ENCODE measurements at places on chromosomes 13 and 19. TPM values are rescaled to one million over a fixed set of nuclear protein-coding genes. Genes with fewer than 3 reads are reported as not detected.

- peaks cover 51% of the 10 kb centered on the region for H3K36me3 ChIP-seq
- H3K27me3 ChIP-seq = no peaks in the 10 kb centered on the region
- H3K4me1 ChIP-seq = peaks cover 35% of the 10 kb centered on the region
- no peak overlapping the region for H3K27ac ChIP-seq
- no peak overlapping the region for H3K4me3 ChIP-seq
Observed at GRCh38 chr19:2275588-2276428, 6.2 kb downstream of the PEAK3 start.

The VSTM1 gene
- 0.09 TPM for polyA plus RNA-seq

The EPS8L1 gene
- 21.0 TPM for polyA plus RNA-seq

The SIGLEC12 gene
- polyA plus RNA-seq = 2.0 TPM

DNA sequence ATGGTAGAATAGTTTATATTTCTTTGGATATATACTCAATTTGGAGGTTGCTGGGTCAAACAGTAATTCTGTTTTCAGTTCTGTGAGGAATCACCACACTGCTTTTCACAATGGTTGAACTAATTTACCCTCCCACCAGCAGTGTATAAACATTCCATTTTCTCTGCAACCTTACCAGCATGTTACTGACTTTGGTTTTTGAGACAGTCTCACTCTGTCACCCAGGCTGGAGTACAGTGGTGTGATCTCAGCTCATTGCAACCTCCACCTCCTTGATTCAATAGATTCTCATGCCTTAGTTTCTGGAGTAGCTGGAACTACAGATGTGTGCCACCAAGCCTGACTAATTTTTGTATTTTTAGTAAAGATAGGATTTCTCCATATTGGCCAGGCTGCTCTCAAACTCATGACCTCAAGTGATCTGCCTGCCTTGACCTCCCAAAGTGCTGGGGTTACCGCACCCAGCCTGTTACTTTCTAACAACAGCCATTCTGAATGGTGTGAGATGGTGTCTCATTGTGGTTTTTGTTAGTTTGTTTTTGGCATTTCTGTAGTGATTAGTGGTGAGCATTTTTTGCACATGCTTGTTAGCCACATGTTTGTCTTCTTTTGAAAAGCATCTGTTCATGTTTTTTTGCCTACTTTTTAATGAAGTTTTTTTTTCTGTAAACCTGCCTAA, 12.5 kb downstream of the ZNF714 start:
- H3K4me3 ChIP-seq = no peak overlapping the region
- H3K4me1 ChIP-seq = no peaks in the 10 kb centered on the region
- H3K27me3 ChIP-seq = no peaks in the 10 kb centered on the region
- no peak overlapping the region for H3K27ac ChIP-seq
- peaks cover 6% of the 10 kb centered on the region for H3K36me3 ChIP-seq

DNA sequence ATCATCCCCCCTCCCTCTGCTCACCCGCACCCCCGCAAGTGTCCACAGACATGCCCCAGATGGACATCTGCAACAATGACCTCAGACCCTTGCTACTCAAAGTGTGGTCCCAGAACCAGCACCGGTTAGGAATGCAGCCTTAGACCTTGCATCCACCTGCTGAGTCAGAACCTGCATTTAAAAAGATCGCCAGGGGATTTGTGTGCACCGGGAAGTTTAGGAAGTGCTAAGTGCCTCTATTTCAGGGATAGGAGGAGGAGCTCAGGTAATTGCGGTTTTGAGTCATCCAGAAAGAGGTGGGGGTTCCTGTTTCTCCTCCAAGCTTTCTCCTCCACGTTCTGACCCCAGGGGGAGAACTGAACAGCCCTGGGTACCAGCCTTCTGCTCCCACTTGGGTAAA, 46.2 kb downstream of the CACNA1A start:
- H3K27ac ChIP-seq = no peak overlapping the region
- no peaks in the 10 kb centered on the region for H3K27me3 ChIP-seq
- no peaks in the 10 kb centered on the region for H3K4me1 ChIP-seq
- H3K36me3 ChIP-seq = no peaks in the 10 kb centered on the region
- no peak overlapping the region for H3K4me3 ChIP-seq
- no peak for DNase-seq

DNA sequence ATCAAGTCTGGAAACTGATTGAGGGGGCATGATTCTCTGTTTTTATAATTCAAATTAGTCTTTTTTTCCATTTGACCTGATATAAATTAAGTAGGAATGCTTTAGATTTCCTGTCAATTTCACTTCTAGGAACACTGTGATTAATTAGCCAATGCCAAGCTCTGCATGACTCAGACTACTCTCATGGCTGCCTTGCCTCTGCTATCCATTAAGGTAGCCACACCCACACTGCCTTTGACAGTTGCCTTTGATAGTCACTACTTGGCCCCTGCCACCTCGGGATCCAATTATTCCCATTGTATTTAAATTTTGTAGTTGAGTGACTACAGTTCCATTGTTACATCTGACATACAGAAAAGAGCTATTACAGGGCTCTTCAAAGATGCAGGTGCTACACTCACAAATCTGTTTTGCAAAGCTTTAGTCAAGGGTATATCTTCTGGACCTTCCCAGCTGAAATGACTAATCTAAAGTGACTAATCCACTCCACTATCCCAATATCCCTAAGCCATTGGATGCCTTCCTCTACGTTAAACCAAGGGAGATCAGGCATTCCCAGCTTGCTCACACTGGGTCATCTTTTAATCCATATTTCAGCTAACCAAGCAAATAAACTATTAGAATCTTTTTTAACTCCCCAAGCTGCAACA, 1193.1 kb upstream of the MIR17HG start:
- no peak overlapping the region for H3K4me3 ChIP-seq
- H3K27ac ChIP-seq = no peak overlapping the region
- H3K4me1 ChIP-seq = no peaks in the 10 kb centered on the region

The ZNF471 gene
- polyA plus RNA-seq = 1.6 TPM

The ZNF565 gene
- 4.8 TPM for polyA plus RNA-seq

The CLEC11A gene
- polyA plus RNA-seq = 1.4 TPM

The COLGALT1 gene
- 39.5 TPM for polyA plus RNA-seq

GRCh38 chr19:21584537-21584936, 79.1 kb downstream of the ZNF429 start:
- DNase-seq = no peak
- no peaks in the 10 kb centered on the region for H3K4me1 ChIP-seq
- H3K36me3 ChIP-seq = peaks cover 3% of the 10 kb centered on the region
- no peak overlapping the region for H3K27ac ChIP-seq
- no peak overlapping the region for H3K4me3 ChIP-seq
- no peaks in the 10 kb centered on the region for H3K27me3 ChIP-seq

DNA sequence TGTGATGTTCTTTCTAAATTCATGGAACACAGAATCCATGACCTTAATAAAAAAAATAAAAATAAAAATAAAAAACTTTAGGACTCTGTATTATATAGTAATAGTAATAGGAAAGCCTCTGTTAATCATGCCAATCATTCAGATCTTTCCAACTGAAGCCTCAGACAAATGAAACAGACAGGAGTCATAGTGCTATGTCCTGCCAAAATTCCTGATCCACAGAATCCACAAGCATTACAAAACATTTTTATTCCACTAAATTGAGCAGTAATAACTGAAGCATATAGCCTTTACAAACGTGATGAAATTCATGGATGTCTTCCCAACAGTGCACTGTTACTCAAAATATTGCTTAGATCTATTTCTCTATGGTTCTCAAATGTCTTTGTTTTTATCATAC, 820.6 kb upstream of the PCDH9 start:
- H3K27ac ChIP-seq = no peak overlapping the region
- no peaks in the 10 kb centered on the region for H3K4me1 ChIP-seq
- no peak overlapping the region for H3K4me3 ChIP-seq
- H3K36me3 ChIP-seq = no peaks in the 10 kb centered on the region
- no peaks in the 10 kb centered on the region for H3K27me3 ChIP-seq

GRCh38 chr13:62185631-62186255, 770.1 kb upstream of the PCDH20 start:
- H3K4me3 ChIP-seq = no peak overlapping the region
- no peak for DNase-seq
- no peak overlapping the region for H3K27ac ChIP-seq
- no peaks in the 10 kb centered on the region for H3K36me3 ChIP-seq
- H3K4me1 ChIP-seq = no peaks in the 10 kb centered on the region

DNA sequence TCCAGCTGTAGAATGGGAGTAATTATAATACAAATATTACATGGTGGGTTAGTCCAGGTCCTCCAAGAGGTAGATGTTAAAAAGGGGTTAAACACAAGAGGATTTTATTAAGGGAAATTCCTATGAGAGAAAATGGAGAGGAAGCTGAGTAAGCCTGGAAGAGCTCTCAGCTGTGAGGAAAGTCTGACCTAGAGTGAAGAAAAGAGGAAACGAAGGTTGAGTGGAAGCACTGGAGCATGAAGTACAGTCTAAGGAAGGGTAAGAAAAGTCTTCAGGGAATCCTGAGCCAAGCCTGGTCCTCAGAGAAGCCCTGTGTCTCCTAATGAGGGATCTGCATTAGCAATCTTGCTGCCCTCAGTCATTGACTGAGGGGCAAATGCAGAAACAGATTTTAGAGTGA, 506.2 kb downstream of the GPC5 start:
- H3K4me3 ChIP-seq = no peak overlapping the region
- no peaks in the 10 kb centered on the region for H3K36me3 ChIP-seq
- DNase-seq = no peak
- H3K27ac ChIP-seq = no peak overlapping the region
- H3K4me1 ChIP-seq = no peaks in the 10 kb centered on the region

GRCh38 chr19:53140351-53140750, 7.6 kb upstream of the ZNF415 start:
- H3K27ac ChIP-seq = no peak overlapping the region
- no peaks in the 10 kb centered on the region for H3K27me3 ChIP-seq
- H3K4me3 ChIP-seq = no peak overlapping the region
- DNase-seq = no peak
- H3K36me3 ChIP-seq = peaks cover 10% of the 10 kb centered on the region
- H3K4me1 ChIP-seq = no peaks in the 10 kb centered on the region

DNA sequence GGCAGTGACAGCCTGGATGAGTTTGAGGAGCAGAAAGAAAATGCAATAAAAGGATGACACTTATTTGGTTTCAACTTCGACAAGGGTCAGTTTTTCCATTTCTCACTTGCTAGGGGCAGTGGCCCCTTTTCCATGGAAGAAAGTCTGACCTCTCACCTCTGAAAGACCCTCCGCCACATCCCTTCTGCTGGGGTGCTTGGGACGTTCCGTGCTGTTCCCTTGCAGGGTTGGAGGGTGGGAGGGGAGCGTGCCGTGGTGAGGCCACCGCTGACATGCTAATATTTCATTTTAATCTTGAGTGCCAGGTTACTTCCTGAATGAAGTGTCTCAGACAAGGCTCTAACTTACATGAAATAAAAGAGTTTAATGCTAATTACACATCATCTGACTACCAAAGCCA, 5.2 kb upstream of the ZNF536 start:
- H3K4me3 ChIP-seq = no peak overlapping the region
- H3K27ac ChIP-seq = no peak overlapping the region
- H3K4me1 ChIP-seq = no peaks in the 10 kb centered on the region
- H3K36me3 ChIP-seq = no peaks in the 10 kb centered on the region

The POU2F2 gene
- 0.45 TPM for polyA plus RNA-seq

DNA sequence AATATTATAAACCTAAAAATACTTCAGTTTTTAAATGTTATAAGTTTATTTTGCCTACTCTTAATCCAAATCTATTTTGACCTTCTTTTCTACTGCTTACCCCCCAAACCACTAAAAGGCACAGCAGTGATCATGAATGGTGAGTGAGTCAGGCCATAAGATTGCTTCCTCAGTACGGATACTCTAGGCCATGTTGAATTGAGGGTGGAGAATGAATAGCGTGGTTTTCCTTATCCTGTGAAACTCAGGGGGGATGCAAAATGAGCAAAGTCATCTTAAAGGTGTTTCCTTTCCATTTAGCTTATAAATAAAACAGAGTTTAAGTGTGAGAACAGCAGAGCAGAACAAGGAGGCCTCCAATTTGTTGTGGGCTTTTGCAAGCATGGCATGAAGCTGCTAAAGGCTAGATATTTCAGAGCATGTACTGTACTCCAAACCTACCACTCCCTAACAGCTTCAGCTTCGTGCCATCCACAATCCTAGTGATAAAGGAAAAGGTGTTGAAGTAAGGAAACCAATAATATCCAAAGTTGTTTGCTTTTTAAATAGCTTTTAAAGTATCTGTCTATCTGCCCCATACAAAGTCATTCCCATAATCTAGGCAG, 25.0 kb downstream of the SERPINE3 start:
- H3K4me1 ChIP-seq = peaks cover 3% of the 10 kb centered on the region
- no peaks in the 10 kb centered on the region for H3K36me3 ChIP-seq
- no peaks in the 10 kb centered on the region for H3K27me3 ChIP-seq

The LRRC25 gene
- 5.1 TPM for polyA plus RNA-seq

DNA sequence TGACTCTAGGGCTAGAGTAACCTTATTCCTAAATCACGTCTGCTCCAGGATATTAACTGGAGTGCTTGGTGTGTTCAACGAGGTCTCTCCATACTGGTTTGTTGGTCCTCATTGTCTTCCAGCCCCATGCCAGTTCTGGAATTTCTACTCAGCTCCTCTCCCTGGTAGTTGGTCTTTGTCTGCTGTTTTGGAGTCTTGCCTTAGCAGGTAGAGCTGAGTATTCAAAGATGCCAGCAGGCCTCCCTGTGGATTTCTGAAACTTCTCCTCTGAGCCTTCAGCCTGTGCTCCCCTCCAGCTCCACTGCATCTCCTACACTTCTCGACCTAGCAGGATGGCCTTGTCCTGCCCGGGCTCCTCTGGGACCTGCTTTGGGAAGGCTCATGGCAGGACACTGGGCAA, 25.5 kb downstream of the SOX1 start:
- no peak overlapping the region for H3K27ac ChIP-seq
- DNase-seq = no peak
- no peaks in the 10 kb centered on the region for H3K36me3 ChIP-seq
- H3K4me3 ChIP-seq = no peak overlapping the region
- H3K4me1 ChIP-seq = no peaks in the 10 kb centered on the region
- no peaks in the 10 kb centered on the region for H3K27me3 ChIP-seq

DNA sequence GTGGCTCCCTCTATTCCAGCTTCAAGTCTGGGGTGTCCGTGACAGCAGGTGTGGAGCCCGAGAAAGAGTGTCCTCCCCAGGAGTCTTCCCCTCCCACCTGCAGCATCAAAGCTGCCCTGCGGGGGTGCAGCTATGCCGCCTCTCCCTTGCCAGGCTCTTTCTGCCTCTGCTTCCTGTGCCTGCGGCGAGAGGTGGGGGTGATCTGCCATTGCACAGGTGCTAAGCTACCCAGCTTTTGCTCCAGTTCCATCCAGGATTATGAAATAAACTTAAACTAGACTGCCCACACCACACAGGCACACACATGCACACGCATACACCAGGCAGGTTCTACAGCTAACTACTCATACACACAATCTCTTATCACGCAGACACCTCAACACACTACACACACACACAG, 104.7 kb upstream of the CLDN10 start:
- H3K27me3 ChIP-seq = no peaks in the 10 kb centered on the region
- no peaks in the 10 kb centered on the region for H3K36me3 ChIP-seq
- no peak for DNase-seq
- no peak overlapping the region for H3K27ac ChIP-seq
- H3K4me1 ChIP-seq = no peaks in the 10 kb centered on the region

The SYNE4 gene
- polyA plus RNA-seq = 3.4 TPM

The DCT gene
- not detected for polyA plus RNA-seq

The TDRD12 gene
- polyA plus RNA-seq = 0.12 TPM
